Naive B cell (primary cell): ENCODE measurements at places on chromosomes 6 and 20. TPM values are rescaled to one million over a fixed set of nuclear protein-coding genes. Genes with fewer than 3 reads are reported as not detected.

Gene CFB
- 1.6 TPM for polyA plus RNA-seq

Gene STMND1
- polyA plus RNA-seq: not detected

Gene CLVS2
- polyA plus RNA-seq: not detected

Gene RSPH4A
- not detected for polyA plus RNA-seq

Gene BPIFA1
- not detected for polyA plus RNA-seq

Gene TNF
- polyA plus RNA-seq: 4.7 TPM

Gene PRRT1
- not detected for polyA plus RNA-seq

Gene MAPK13
- polyA plus RNA-seq: 62.6 TPM

Gene HLA-G
- polyA plus RNA-seq: 1.3 TPM

Gene NKAIN4
- polyA plus RNA-seq: not detected

Gene MANEA
- 4.4 TPM for polyA plus RNA-seq

Gene SEL1L2
- not detected for polyA plus RNA-seq

Gene SLPI
- polyA plus RNA-seq: not detected

Gene FRS3
- not detected for polyA plus RNA-seq

Gene C6orf120
- polyA plus RNA-seq: 9.1 TPM

Gene PSMB9
- 677 TPM for polyA plus RNA-seq

Gene GINS1
- polyA plus RNA-seq: 1.9 TPM

Gene FOXQ1
- not detected for polyA plus RNA-seq

Gene PGC
- polyA plus RNA-seq: not detected

Gene IRAK1BP1
- 1.7 TPM for polyA plus RNA-seq

GRCh38 chr20:17650301-17651128, 31.5 kb downstream of the RRBP1 start:
- DNase-seq: peak; percentile 22

DNA sequence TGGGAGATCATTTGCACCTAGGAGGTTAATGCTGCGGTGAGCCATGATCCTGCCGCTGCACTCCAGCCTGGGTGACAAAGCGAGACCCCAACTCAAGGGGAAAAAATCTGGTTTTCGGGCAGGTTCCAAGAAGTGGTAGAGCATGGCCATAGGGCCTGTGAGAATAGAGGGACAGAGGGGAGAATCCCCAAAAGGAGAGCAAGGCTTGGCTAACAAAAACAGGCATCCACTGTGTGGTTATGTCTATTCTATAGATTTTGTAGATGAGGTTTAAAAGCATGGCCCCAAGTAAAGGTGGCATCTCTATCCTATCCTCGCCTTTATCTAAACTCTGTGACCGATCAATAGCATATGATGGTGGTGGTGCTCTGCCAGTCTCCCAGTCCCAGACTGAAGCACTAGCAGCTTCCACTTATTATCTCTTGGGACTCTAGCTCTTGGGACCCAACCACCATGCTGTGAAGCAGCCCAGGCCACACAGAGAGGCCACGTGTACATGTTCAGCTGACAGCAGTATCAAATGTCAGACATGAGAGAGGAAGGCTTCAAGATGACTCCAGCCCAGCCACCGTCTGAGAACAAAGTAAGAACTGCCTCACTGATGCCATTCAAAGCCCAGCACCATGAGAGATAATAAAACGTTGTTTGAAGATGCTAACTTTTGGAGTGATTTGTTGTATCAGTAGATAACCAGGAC, 27.7 kb downstream of the EIF2S2 start:
- DNase-seq: no peak

GRCh38 chr6:126477678-126478077, 137.8 kb downstream of the CENPW start:
- no peak for DNase-seq

DNA sequence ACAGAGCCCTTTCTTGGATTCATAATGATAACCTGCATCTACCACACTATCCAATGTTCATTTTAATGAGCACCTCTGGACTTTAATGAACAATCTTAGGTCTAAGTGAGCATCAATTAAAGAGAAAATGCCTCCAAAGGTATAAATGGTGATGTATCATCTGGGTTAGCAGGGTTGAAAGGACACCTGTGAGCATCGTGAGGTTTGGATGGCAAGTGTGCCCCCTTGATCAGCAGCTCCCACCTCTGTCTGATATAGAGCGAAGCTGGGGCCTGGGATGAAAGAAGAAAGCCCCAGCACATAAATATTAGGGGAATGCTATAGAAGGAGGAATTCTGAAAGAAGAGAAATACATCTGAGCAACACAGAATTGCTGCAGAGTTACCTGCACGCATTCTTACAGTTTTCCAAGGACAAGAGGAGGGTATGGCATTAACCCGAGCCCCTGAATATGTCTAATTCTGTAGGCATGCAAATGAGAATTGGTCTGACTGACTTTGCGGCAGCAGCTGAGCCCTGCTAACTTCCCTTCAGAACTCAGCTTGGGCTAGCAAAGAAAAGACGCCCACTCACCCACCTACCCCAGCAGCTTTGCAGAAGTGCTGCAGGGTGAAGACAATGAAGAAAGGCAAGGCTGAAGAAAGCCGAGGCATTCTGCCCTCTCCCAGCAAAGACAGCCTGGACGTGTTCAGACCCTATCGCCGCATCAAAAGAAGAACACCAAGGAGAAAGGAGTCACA, 136.2 kb downstream of the GMPR start:
- DNase-seq: peak; percentile 17

- DNase-seq: no peak
Measured at GRCh38 chr6:7228662-7229375, 84.2 kb downstream of the SSR1 start.

DNA sequence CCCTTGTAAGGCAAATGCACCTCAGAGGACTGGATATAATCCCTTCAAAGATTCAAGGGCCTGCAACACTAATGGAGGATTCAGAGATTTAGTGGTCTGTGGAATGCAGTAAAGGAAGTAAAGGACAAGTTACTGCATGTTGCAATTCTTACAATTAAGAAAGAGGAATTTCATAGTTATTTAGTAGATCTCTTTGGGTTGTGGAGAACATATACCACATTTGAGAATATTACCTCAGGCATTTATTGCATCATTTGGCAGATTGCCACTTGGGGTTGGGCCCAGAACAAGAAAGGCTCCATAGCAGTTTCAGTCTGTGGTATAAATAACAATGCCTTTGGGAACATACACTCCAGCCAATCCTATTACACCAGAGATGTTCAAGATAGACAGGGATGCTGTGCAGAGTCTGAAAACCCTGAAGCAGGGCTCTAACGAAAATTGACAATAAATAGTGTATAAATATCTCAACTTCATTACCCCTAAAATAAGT, 20.9 kb upstream of the EPM2A start:
- no peak for DNase-seq

DNA sequence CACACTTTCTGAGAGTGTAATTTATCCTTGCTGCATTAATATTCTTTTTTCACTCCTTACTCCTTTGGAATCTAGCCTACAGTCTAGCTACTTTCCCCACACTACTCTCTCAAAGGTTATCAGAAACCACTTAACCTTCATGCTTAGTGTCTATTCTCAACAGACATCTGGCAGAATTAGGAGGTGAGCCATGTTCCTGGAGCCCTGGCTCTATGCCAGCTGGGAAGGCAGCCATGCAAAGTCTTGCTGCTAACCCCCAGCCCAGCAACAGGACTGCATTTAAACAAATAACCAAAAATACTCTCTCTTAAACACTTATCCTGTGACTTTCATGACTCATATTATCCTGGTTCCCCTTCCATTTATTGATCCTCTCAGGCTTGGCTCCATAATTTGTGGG, 260.2 kb downstream of the BCKDHB start:
- no peak for DNase-seq

GRCh38 chr6:166262743-166263515, 45.3 kb downstream of the PRR18 start:
- no peak for DNase-seq

DNA sequence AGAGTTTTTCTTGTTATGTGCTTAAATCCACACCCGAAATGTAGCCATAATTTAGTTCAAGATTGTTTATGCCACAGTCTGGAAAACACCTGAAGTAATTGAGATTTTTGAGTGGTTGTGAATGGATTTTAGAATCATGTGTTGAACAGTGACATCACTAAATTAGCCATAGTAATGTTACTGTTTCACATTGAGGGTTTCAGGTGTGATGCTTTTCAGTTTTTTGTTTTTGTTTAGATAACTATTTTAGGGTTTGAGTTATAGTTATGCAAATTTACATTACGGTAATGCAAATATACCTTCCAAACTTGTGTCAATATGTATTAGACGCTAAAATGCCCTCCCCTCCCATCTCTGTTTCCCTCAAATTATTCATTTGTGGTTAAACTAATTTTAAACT, 22.9 kb downstream of the QKI start:
- DNase-seq: no peak

- no peak for DNase-seq
Measured at GRCh38 chr6:87945966-87946365, 101.7 kb upstream of the SPACA1 start.

DNA sequence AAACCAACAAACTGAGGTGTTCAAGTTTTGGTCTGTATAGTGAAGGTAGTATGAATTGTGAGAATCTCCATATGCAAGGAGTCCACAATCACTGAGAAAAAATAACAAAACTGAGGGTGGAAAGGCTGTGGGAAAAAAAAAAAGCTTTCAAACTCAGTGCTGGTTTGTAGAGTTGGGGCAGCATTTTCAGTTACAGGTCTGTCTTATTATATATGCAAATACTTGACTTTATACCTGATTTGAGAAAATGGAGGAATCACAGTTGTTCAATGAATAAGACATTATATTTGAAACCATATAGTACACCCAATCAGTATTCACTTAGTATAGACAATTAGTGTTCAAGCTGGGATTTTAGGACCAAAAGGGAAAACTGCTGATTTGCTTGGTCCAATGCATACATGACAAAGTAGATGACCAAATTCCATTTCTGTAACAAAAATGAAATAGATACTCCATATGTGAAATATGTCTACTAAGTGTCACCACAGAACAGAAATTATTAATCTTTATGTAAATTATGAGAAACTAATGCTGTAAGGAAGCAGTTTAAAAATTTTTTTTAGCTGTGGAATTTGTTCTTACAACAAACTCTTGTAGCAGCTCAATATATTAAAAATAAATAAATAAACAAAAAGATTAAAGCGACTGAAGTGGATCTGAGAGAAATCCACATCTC, 187.7 kb downstream of the ASCC3 start:
- no peak for DNase-seq

DNA sequence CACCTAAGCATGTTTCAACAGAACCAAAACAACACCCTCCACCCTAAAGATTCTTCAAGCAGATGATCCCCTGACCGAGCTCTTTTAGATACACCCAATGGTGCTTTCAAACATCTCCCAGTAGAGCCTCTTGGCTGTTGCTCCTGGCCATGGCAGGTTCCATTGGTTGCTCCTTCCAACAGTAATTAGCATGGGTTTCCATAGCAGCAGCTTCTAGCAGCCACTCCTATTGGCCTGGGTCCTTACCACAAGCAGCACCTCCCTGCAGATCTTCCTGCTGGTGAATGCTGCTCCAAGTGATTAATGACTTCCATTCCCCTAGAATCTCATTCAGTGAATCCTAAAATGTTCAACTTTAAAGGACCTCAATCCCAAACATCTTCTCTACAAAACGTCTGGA, 13.9 kb downstream of the CCN2 start:
- DNase-seq: no peak

GRCh38 chr6:139126255-139126654, 8.6 kb upstream of the HECA start:
- no peak for DNase-seq

GRCh38 chr6:160239929-160240690, 18.5 kb downstream of the SLC22A2 start:
- DNase-seq: no peak

DNA sequence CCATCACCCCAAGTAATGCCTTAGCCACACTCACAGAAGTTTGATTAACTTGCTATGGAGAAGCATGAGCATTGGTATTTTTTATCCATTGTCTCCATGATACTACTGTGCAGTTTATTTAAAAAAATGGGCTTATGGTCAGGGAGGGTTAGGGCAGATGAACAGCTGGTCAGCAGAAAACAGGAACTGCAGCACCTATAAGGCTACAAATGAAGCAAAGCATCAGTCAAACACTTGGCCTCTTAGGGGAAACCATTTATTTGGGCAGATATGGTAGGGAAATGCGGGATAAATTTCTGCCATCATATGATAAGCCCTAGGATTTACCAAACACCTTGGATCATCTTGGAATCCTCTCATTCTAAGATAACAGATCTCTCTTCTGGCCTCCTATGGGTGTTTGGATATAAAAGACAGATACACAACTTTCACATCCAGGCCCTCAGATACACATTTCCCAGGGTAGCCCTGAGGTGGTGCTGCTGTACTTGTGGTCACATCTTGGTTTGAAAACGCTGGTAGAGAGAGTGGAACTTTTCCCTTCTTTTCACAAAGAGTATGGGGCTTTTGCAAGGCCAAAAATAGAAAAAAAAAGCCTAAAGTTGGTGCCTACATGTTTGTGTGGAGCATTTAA, 42.8 kb upstream of the AHI1 start:
- no peak for DNase-seq

GRCh38 chr6:20463396-20463795, 61.7 kb downstream of the E2F3 start:
- DNase-seq: no peak

- DNase-seq: no peak
Measured at GRCh38 chr6:36805917-36806316, 33.3 kb downstream of the CPNE5 start.

DNA sequence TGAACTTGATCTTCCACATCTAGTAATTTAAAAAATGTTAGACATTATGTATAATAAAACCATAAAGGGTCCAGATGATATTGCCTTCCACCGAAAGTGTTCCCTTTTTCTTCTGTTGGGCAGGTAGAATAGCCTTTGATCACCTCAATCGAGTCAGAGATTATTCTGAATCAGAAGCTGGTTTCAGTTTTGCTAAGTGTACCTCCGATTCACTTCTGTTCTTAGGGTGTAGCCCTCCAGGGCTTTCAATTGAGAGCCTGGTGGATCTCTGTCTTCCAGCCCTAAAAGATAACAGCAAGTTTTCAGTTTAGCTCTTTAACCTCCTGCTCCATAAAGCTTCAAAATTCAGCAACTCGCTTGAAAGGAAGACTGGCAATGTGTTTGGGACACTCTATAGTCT, 21.1 kb upstream of the AIG1 start:
- no peak for DNase-seq

GRCh38 chr6:22880686-22881433, 311.5 kb downstream of the HDGFL1 start:
- no peak for DNase-seq

- no peak for DNase-seq
Measured at GRCh38 chr6:139109558-139109957, 25.3 kb upstream of the HECA start.
